MCF 10A (cell line): ENCODE measurements at places on chromosomes 16 and 17. TPM values are rescaled to one million over a fixed set of nuclear protein-coding genes. Genes with fewer than 3 reads are reported as not detected.

Gene RPRML
- total RNA-seq = not detected in 2 replicates

Gene TBC1D3E
- 3.8 TPM in 2 replicates for total RNA-seq

Gene SEPTIN12
- total RNA-seq = not detected in 2 replicates

Gene HEATR9
- total RNA-seq = not detected in 2 replicates

GRCh38 chr16:86618431-86619238 lies 40.3 kb downstream of the FOXL1 start:
- no peaks in the 10 kb centered on the region for H3K27me3 ChIP-seq
- no peaks in the 10 kb centered on the region for H3K36me3 ChIP-seq
- peak overlapping the region; percentile 25 for H3K27ac ChIP-seq

DNA sequence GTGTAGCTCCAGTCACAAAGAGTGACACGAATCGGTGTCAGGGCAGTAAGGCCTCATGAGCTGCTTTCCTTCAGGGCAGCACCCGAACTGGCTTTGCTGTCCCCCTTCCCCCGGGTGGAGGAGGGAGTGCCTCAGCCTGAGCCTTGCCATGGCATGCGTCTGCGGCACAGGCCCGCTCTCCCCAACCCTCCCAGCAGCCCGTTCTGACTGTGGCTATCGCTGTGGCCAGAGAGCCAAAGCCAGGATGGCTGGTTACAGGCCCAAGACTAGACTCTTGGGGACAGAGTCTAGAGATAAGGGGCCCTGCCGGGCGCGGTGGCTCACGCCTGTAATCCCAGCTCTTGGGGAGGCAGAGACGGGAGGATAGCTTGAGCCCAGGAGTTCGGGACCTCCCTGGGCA lies 25.9 kb downstream of the CLUH start:
- H3K36me3 ChIP-seq = peaks cover 92% of the 10 kb centered on the region
- H3K4me1 ChIP-seq = no peaks in the 10 kb centered on the region
- DNase-seq = no peak
- no peaks in the 10 kb centered on the region for H3K27me3 ChIP-seq

DNA sequence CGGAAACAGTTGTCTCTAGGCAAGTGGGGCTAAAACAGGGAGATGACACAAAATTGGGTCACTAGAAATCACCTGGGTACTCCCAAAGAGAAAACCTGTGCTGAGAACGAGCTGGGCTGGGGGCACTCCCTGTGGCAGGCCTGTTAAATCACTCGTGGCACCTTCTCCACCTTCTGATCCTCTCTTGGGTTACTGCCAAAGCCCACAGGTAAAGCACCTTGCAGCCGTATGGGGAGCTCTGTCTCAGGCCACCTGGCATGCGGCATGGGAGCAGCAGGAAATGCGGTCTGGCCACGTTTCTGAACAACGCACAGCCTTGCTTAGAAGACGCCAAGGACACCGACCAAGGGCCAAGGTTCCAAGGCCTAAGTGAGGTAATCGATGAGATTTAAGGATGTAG lies 21.5 kb upstream of the ICAM2 start:
- DNase-seq = no peak
- no peak overlapping the region for H3K4me3 ChIP-seq
- no peak overlapping the region for H3K27ac ChIP-seq
- peaks cover 80% of the 10 kb centered on the region for H3K36me3 ChIP-seq
- H3K4me1 ChIP-seq = no peaks in the 10 kb centered on the region

DNA sequence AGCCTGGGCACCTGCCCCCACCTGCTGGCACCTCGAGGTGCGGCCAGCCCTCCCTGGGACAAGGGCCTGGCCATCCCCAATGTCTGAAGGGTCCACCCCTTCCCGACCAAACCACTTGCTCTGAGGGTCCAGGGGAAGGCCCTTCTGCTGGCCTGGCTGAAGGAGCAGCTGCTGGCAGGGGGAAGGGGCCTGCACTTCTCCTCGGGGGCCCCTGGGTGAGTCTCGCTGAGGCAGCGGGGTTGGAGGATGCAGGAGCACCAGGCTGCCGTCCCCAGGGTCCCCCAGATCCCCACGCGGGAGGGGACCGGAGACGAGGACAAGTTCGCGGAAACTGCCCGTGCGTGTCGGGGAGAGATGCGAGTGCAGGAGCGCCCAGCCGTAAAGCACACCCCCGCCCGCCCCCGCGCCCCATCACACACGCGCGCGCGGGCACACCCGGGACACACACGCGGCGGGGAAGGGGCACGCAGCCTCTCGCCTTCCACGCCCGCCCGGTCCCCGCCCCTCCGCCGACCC lies 725 bp upstream of the CACNA1H start:
- no peaks in the 10 kb centered on the region for H3K27me3 ChIP-seq
- H3K4me1 ChIP-seq = no peaks in the 10 kb centered on the region
- no peak for DNase-seq
- no peaks in the 10 kb centered on the region for H3K36me3 ChIP-seq

GRCh38 chr16:73426433-73427160 lies 378.7 kb upstream of the ZFHX3 start:
- H3K36me3 ChIP-seq = no peaks in the 10 kb centered on the region
- no peak overlapping the region for H3K27ac ChIP-seq

GRCh38 chr17:82648742-82649331 lies 593 bp upstream of the WDR45B start:
- H3K4me1 ChIP-seq = peaks cover 16% of the 10 kb centered on the region
- H3K36me3 ChIP-seq = peaks cover 28% of the 10 kb centered on the region
- no peaks in the 10 kb centered on the region for H3K27me3 ChIP-seq
- H3K4me3 ChIP-seq = peak overlapping the region; percentile 79
- H3K27ac ChIP-seq = no peak overlapping the region
- no peak for DNase-seq

GRCh38 chr16:56684926-56685590 lies 2.8 kb downstream of the MT1X start:
- DNase-seq = peak; percentile 25
- peaks cover 28% of the 10 kb centered on the region for H3K4me1 ChIP-seq
- no peaks in the 10 kb centered on the region for H3K27me3 ChIP-seq
- peaks cover 21% of the 10 kb centered on the region for H3K36me3 ChIP-seq

DNA sequence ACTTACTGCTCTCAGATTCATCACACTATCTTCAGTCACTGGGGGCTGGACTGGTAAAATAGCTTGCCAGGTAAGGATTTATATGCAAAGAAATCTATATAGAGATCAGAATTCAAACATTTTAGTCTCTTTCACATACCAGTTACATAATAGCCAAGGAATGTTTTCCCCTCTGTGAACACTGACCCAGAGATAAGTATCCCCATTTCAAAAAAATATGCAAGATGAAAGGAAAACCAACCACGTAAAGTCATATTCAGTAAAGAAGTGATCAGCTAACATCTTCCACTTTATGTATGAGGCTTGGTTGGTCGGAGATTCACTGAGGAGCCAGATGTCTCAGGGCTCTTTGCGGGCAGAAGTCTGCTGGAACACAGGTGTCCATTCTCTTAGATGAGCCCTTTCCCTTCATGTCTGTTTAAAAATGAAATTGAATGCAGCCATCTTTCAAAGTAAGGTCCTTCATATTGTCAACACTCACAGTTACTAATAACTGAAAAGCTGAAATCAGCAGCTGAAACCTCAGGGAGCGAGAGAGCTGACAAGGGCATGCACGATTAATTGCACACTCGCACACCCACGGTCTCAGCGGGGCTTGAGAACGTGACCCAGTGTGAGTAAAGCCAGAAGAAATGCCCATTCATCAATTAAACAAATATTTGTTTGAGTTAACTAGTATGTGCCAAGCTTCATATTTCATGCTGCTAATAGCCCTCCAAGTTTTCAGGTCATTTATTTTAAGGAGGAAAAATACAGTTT lies 161.2 kb downstream of the MRTFB start:
- no peaks in the 10 kb centered on the region for H3K27me3 ChIP-seq
- H3K36me3 ChIP-seq = peaks cover 7% of the 10 kb centered on the region
- no peak overlapping the region for H3K27ac ChIP-seq
- H3K4me3 ChIP-seq = no peak overlapping the region
- DNase-seq = no peak
- no peaks in the 10 kb centered on the region for H3K4me1 ChIP-seq

GRCh38 chr17:48577330-48577945 lies 712 bp downstream of the HOXB4 start:
- H3K27ac ChIP-seq = no peak overlapping the region
- H3K4me1 ChIP-seq = peaks cover 8% of the 10 kb centered on the region
- no peaks in the 10 kb centered on the region for H3K36me3 ChIP-seq
- peaks cover 22% of the 10 kb centered on the region for H3K27me3 ChIP-seq
- no peak for DNase-seq
- peak overlapping the region; percentile 72 for H3K4me3 ChIP-seq

DNA sequence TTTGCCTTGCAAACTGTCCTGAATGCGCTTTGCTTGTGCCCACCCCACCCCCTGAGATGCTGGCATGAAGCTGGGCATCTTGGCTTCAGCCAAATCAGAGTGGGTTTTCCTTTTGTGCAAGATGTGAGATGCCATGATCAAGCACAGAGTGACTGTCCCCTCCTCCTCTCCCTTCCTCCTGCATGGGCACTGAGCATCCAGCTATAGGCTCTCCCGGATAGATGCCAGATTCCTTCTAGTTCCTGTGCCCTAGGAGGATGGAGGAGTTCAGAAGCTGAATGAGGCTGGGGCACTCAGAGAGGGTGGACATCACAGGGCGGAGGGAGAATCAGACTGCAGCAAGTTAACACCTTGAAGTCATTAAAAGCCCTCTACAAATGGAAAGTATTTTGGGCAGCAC lies 384.1 kb upstream of the CCL2 start:
- no peaks in the 10 kb centered on the region for H3K36me3 ChIP-seq
- H3K4me3 ChIP-seq = no peak overlapping the region
- DNase-seq = no peak
- H3K27ac ChIP-seq = no peak overlapping the region
- H3K4me1 ChIP-seq = no peaks in the 10 kb centered on the region

DNA sequence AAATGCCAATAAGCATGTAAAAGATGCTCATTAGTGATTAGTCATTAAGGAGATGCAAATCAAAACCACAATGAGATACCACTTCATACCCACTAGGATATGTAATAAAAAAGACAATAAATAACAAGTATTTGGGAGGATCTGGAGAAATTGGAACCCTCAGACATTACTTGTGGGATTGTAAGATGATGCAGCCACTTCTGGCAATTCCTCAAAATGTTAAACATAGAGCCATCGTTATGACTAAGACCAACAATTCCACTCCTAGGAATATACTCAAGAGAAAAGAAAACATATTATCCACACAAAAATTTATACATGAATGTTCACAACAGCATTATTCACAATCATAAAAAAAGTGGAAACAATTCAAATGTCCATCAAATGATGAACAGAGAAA lies 336.2 kb upstream of the PMFBP1 start:
- no peaks in the 10 kb centered on the region for H3K36me3 ChIP-seq
- no peaks in the 10 kb centered on the region for H3K4me1 ChIP-seq
- no peaks in the 10 kb centered on the region for H3K27me3 ChIP-seq
- H3K4me3 ChIP-seq = no peak overlapping the region
- no peak overlapping the region for H3K27ac ChIP-seq

DNA sequence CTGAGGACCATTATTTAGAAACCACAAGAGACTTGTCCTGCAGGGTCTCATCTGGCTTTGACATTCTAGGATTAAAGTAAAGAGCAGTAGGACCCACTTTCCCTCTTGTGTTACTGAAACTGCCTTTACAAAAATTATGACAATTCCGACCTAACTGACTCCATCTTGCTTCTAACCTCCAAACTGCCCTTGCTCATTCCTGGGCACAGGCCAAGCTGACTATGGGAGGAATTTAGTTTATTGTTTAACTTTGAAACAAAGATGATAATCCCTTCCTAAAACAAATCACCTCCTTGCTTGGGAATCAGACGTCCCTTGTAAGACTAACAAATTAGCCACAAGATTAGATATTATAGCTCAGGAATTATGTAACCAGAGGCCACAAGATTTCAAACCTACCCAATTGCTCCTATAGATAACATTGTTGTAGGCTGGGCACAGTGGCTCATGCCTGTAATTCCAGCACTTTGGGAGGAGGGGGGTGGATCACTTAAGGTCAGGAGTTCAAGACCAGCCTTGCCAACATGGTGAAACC lies 87.0 kb upstream of the FBXO47 start:
- H3K36me3 ChIP-seq = no peaks in the 10 kb centered on the region
- no peak overlapping the region for H3K4me3 ChIP-seq
- DNase-seq = no peak
- peaks cover 27% of the 10 kb centered on the region for H3K27me3 ChIP-seq
- no peak overlapping the region for H3K27ac ChIP-seq

- no peak overlapping the region for H3K27ac ChIP-seq
- no peaks in the 10 kb centered on the region for H3K36me3 ChIP-seq
- no peak overlapping the region for H3K4me3 ChIP-seq
- H3K27me3 ChIP-seq = no peaks in the 10 kb centered on the region
- DNase-seq = peak; percentile 11
- peaks cover 7% of the 10 kb centered on the region for H3K4me1 ChIP-seq
These were observed 216.2 kb downstream of the HS3ST3A1 start for GRCh38 chr17:13385481-13385911.

GRCh38 chr16:77790009-77790372 lies 1.6 kb downstream of the VAT1L start:
- H3K36me3 ChIP-seq = no peaks in the 10 kb centered on the region
- no peak for DNase-seq
- H3K27ac ChIP-seq = no peak overlapping the region
- peaks cover 61% of the 10 kb centered on the region for H3K27me3 ChIP-seq
- H3K4me1 ChIP-seq = peaks cover 14% of the 10 kb centered on the region

DNA sequence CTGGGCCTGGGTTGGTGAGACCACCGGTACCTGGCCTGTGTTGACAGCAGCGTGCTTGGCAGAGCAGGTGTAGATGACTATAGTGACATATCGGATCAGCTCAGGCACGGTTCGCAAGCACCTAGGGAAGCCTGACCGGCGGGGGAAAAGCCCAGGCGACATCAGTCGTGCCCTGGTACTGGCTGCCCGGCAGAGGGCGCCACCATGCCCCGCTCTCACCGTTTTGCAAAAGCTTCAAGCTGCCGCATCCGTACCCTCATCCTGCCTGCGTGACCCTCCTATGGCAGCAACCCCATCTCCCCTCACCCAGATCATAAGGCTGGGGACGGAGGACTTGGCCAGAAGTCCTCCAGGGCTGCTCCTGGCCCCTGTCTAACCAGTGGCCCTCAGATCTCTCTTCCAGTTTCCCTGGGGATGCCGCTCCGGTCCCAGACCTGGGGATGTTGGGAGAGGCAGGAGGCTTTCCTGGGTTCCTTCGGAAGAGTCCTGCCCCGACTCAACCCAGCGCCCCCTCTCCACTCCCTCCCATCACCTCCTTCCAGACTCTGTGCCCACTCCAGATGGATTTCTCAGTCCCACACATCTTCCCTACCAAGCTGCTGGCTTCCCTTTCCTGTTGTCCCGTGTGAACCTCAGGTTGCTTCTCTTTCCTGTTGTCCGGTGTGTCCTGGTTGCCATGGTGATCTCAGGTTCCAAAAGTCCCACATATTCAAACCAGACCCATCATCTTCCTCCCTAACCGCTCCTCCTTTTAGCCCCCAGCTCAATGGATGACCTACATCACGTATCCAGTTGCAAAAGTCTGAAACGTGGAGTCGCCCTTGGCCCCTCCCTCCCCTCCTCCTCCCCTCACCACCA lies 13.7 kb downstream of the ALOX12B start:
- H3K4me3 ChIP-seq = peak overlapping the region; percentile 52
- H3K36me3 ChIP-seq = no peaks in the 10 kb centered on the region
- DNase-seq = peak; percentile 69
- peaks cover 19% of the 10 kb centered on the region for H3K4me1 ChIP-seq
- H3K27me3 ChIP-seq = peaks cover 23% of the 10 kb centered on the region

- DNase-seq = no peak
- H3K36me3 ChIP-seq = no peaks in the 10 kb centered on the region
- peaks cover 6% of the 10 kb centered on the region for H3K4me1 ChIP-seq
- no peak overlapping the region for H3K27ac ChIP-seq
These were observed 3.3 kb upstream of the USP31 start for GRCh38 chr16:23152386-23153178.
